ENCODE measurements at places on chromosomes 1 and 21.

DNA sequence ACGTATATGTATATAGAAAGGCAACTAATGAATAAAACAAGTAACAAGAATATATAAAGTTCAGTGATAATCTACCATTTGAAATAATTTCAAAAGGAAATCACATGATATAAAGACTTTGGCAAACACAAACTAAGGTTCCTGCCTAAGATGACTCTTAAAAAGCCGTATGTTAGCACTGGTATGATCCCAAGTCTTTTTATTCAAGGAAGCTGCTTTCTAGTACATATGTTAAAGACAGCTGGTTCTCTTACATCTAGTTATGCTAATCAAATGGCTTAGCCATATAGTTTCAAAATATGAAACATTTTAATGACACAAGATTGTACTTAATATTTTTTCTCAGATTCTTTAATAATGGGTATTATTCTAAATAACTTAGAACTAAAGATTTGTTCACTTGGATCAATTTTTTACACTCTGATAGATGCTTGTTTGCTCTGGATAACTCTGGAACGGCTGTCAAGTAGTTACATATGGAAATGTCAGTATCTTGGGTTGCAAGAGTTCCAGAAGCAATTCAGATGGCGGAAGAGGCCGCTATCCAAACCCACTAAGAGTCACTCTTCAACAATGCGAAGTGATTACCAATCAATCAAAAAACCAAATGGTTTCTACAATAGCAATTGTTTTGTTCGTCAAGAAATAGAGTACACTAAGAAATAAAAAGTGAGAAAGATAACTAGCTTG, 21.4 kb downstream of the STX6 start:
- DNase-seq, result no peak

- no peak for DNase-seq
These were observed 203.1 kb downstream of the NFIA start for GRCh38 chr1:61285371-61285885.

- no peak for DNase-seq
These were observed 21.2 kb upstream of the UTS2 start for GRCh38 chr1:7873801-7874795.

DNA sequence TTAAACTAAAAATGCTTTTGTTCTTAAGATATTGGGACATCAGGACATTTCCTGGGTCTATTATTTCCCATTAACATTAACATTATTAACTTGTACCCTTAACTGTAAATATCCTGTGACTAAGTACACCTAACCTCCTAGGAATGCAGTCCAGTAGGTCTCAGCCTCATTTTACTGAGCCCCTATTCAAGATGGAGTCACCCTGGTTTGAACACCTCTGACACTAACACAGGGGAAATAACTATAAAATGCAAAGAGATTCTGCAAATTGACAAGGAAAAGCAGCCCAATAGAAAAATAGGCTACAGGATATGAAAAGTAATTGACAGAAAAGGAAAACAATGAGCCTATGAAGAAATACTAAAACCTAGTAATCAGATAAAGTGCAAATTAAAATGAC, 11.6 kb upstream of the NCMAP start:
- no peak for DNase-seq

- no peak for DNase-seq
These were observed 17.7 kb upstream of the ELAVL4 start for GRCh38 chr1:50091068-50091467.

DNA sequence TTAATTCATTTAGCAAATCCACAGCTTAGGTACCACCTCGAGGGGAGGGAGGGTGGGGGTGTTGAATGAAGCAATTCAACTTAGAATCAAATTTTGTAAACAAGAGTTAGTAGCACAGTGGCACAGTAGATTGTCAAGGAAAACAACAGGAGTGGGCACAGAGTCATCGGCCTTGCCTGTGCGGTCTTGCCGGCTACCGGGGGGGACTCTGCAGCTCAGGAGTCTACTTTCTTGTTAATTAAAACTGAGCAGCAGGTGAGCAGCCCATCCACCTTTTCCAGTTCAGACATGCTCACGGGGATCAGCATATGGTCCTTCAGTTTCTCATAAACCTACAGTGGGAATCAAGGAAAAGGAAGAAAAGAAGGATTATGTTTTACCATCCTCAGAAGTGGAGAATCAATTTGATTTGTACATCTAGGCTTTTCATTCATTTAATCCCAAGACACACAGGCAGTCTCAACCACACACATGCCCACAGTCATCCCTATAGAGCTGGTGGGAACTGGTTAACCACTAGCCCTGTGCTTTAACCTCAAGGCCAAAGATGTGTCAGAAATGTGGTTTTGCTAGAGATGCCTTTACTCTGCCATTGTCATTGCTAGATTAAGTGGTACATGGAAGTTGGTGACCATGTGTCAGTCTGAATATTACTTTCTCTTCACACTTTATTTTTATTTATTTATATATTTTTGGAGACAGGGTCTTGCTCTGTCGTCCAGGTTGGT, 45.0 kb upstream of the BCL10 start:
- no peak for DNase-seq

DNA sequence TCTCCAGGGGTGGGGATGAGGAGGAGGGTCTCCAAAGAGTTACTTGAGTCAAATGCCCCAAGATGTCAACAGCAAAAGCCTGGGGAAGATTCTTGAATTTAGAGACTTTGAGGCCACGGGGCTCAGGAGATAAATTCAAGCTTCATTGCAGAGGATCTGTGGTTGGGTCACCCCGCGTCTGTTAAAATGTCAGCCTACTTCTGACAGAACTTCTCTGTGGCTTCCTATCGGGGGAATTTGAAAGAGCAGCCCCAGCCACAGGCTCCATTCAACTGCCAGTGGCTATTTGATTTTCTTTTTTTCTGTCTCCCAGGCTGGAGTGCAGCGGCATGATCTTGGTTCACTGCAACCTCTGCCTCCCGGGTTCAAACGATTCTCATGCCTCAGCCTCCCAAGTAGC, 62.5 kb upstream of the EFHD2 start:
- no peak for DNase-seq

GRCh38 chr1:65049941-65050713, 83.8 kb upstream of the JAK1 start:
- no peak for DNase-seq

- no peak for DNase-seq
These were observed 974.8 kb downstream of the ADGRL2 start for GRCh38 chr1:82775406-82776000.

- no peak for DNase-seq
These were observed 9.3 kb downstream of the SLAMF8 start for GRCh38 chr1:159835862-159836525.

DNA sequence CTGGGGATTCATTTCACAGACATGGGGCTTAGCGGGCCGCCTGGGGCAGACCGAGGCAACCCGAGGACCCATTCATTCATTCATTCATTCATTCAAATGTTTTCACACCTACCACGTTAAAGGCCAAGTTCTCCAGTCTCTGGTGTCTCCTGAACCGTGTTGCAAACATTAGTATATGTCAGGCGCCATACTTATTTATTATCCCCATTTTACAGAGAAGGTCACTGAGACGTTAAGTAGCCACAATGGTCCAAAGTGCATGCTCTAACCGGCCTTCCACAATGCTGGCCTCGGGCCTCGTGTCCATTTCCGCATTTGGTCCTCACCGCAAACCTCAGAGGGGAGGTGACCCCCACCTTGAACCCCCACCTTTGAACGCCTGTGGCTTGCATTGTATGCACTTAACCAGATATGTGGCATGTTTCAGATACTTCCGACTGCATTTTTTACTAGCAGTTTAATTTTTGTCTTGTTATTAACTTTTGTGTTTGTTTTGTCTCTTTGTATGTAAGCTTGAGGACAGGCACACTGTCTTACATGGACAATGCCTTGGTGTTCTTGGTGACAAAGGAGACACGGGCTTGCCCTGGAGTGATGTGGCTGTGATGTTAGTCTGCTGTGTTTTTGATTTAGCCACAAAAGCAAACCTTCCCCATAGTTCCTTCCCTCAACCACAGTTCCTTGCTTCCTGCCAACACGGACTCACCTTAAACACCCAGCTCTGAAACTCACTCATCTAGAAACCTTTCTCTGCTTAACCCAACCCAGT, 1.2 kb upstream of the IFFO2 start:
- DNase-seq, result no peak

DNA sequence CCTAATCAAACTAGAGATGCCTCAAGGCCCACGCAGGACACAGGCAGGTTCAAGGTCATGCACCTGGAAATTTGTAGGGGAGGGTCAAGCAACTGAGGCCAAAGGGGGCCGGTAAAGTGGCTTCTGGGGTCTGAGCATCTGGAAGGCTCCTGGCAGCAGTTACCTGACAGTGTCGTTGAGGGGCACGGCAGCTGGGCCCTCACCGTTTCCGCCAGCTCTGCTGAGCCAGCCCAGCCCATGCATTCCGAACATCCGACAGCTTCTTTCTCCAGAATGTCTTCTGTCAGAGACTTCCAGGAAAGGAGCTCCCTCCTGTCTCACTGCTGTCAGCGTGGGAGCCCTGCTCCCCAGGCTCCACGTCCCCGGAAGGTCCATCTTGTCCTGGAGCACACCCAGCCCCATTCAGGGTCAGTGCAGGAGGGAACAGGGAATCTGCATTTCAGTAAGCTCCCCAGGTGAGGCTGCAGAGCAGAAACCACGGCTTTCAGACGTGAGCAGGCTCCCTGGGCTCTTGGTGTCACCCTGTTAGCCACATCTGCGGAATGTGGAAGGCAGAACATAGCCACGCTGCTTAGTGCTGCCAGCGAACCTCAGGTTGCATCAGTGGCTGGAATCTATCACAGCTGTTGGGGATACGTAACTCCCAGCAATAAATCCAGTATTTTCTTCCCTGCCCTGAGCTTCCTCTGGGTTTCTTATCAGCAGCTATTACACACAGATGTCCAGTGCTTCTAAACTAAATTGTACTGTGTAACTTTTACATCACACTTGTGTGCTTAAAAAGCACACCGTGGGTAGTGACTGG, 36.3 kb upstream of the FAM3B start:
- DNase-seq, result no peak

DNA sequence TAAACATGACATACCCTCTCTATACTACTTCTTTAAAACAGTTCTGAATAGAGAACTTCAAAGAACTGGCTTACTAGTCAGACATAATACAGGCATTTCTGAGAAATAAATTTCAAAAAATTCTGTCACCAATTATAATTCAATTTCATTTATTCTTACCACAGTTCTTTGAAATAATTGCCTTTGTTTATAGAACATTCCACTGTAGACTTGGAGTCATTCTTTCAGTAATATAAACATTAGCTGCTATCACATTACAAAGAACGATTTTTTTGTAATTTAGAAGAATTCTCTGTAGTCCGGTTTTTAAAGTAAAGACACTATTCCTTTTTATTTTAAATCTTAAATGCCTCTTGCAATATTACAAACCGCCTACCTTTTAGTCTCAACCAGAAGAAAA, 146.4 kb upstream of the COL11A1 start:
- no peak for DNase-seq

DNA sequence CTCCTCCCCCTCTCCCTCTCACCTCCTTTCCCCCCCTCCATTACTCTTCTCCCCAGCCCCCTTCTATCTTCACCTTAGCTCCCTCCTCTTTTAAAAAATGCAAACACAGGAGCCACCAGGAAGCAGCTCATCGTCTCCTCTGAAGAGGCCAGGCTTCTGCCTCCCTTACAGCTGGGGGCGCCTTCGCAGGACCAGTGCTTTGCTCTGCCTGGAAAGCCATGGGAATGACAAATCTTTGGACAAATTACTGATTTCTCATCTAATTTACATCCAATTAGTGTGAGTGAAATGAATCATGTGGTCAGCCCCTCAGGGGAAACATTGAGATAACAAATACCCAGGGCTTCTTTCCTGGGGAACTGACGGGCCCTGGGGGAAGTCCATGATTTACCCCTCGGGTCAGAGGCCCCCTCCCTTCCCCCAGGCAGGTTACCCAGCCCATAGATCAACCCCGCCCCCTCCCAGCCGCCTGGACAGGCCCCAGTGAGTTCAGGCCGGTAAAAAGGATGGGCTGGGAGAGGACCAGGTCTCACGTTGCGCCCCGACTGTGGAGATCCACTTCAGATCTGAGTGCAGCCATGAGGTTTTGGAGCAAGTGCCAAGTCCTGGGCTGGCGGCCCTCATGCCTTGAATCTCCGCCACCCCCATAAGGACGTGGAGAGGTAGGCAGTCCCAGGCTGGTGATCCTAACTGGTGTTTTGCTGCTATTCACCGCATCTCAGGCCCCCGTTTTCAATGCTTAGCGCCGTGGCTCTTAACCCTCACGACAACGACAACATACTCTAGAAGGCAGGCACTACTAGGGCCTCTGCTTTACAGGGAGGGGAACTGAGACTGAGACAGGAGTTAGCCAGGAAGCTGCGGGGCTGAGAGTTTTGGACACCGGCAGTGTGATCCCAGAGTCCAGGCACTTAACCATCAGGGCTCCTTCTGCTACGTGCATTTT, 300.8 kb downstream of the RRAGC start:
- no peak for DNase-seq

GRCh38 chr1:31433396-31433930, 20.4 kb downstream of the SERINC2 start:
- no peak for DNase-seq
